ENCODE measurements at places on chromosomes 3 and 15.

- DNase-seq: no peak
These were observed 100.4 kb downstream of the DGKG start for GRCh38 chr3:186261638-186262037.

- DNase-seq: no peak
These were observed 27.8 kb downstream of the RBPMS2 start for GRCh38 chr15:64747578-64747977.

DNA sequence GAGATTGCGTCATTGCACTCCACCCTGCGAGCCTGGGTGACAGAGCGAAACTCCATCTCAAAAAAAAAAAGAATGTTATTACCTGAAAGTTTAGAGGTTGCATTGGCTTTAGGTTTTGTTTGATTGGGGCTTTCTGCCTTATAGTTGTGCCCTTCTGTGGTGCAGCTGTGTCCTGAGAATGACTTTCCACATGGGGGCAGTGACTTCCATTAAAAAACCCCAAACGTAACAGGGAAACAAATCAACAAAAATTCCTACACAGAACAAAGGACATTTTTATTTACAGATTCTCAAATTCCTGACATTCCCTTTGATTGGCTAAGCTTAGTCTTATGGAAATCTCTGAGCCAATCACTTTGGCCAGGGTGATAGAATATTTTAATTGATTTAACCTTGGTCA, 154.1 kb upstream of the GPR149 start:
- no peak for DNase-seq

GRCh38 chr3:87568331-87568730, 291.9 kb upstream of the POU1F1 start:
- DNase-seq: no peak

DNA sequence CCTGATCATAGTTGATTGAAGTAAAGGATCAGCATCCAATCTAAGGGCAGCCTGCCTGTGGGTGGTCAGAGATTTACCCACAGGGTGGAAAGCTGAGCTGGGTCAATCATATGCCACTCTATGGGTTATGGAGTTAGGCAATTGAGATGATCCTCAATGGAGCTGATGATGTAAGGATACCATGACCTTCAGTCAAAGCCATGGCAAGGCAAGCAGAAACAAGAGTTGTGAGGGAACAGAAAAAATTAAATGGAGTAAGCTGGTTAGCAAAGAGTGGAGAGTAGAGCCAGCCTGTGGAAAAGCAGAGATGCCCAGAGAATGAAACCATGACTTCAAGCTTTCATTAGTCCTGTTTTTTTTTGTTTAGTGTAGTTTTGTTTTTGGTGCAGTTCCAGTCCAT, 5.7 kb upstream of the IQGAP1 start:
- no peak for DNase-seq

DNA sequence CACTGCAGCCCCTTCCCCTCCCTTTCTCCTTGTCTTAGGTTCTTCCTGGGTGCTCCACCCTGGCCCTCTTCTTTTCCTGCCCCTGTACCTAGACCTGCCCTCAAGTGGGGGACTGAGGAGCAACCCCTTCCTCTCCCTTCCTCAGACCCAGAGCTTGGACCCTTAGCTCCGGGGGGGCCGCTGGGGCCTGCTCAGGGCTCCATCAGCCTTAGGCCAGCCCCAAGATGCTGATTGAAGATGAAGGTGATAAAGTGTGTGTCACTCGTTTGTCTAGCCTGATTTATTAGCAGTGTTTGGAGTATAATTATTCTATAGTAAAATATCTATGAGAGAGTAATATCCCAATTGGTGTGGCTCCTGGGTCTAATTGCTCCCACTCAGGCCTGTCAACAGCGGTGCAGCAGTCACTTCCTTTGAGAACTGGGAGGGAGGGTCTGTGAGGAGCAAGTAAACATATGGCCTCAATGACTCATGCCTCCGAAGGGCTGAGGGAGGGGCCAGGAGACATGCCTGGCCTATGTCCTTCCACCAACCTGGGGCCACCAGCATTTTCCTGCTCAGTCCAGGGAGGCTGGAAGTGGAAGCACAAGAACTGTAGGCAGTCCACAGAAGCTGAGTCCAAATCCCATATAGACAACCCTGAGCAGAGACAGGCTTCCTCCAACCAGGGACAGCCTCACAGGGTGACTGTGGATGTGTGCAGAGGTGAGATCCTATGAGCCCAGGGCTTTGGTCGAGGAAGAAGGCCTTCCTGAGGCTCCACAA, 123.2 kb downstream of the DNAJB8 start:
- no peak for DNase-seq

- no peak for DNase-seq
These were observed 10.9 kb downstream of the CERS3 start for GRCh38 chr15:100517846-100518245.

- DNase-seq: no peak
These were observed 281.9 kb upstream of the ICE2 start for GRCh38 chr15:60760646-60761504.

DNA sequence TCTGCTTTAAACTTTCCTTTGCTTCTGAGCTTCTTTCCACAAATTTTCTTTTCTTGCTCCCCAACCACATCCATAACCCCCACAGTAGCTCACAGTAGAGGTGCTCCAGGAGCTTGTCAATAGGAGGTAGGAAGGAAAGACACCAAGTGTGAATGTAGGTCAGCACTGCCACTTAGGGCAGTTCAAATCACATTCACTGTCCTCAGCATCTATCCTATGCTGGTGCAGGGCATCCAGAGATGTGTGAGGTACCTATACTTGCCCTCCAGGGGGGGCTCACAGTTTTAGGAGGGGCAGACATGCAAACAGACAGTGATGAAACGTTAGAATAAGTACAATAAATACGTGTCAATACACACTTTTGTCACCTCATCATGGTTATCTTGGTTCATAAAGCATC, 1.5 kb upstream of the SPSB4 start:
- DNase-seq: no peak

DNA sequence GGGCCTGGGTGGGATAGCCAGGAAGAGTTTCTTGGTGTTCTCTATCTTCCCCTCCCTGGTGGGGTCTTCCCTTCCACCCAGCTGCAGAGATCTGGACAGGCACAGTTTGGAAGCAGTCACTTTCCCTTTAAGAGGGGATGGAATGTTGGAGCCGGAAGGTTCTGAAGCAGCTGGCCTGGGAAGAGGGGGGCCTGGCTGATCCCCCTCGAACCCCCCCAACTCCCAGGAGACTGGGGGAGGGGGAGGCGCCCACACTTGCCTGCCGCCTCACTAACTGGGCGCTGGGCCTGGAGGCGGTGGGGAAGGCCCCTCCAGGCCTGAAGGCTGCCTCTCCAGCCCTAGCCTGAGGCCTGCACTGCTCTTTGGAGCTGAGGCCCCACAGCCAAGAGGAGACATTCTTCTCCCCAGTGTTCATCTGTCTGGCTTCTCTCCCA, 1.4 kb downstream of the DVL3 start:
- DNase-seq: no peak

- DNase-seq: no peak
These were observed 10.7 kb downstream of the USP4 start for GRCh38 chr3:49329186-49329585.

- DNase-seq: no peak
These were observed 46.2 kb downstream of the C3orf38 start for GRCh38 chr3:88195951-88196434.

GRCh38 chr15:91844928-91845327, 8.6 kb upstream of the SLCO3A1 start:
- DNase-seq: no peak

DNA sequence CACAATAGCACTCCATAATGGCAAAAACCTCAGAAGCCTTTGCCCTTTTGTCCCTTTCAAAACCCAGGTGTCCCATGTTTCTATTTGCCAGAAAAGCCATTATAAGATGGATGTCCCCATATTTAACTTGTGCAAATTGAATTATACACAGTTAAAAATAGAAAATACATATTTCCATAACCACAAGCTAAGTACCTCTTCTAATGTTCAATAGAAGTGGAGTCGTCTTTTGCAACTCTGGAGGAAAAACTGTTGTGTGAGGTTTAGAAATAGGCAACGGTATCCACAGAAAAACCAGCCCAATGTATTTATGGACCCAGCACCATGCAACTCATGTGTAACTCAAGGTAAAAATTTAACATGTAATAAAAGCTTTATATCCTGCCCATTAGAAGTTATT, 83.6 kb upstream of the STRIT1 start:
- DNase-seq: no peak

DNA sequence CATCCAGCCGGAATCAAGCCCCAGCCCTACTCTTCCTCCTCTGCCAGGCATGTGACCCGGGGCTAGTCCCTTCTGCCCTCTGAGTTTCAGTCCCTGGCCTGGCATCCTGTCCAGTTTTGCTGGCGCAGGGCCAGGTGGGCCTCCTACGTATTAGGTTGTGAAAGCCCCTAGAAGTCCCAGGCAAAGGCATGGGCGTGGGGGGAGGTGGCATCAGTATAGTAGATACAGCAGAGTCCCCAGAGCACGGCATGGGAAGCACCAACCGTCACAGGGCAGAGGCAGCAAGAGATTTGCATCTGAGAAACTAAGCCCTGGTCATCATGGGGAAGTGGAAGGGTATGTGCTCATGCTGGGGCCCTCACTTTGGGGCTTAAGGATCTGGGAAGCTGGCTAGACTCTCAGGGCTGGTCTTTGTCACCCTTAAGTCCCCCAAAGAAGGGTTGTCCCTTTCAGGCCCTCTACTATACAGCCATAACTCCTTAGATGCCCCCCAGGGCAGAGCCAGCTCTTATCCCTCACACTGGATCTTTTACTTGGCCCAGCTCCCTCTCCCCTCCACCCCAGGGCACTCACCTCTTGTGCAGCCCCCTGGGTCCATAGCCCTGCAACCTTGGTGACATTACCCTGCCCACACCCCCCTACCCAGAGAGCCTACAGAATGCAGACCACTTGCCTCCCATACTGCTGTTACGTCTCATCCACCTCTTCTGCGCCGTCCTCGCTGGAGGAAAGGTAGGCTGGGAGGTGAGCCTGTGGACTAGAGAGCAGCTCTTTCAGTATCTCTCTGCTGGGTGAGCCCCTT, 11.3 kb downstream of the NBEAL2 start:
- no peak for DNase-seq

GRCh38 chr3:24704496-24704895, 209.8 kb upstream of the THRB start:
- no peak for DNase-seq

Measured in stimulated activated CD4-positive, alpha-beta T cell treated with anti-CD3 and anti-CD28 coated beads, Interleukin-1b, Interleukin-23, amount 100 ng/mL, for 1 hour (primary cell).